Activated effector memory CD4-positive, alpha-beta T cell treated with anti-CD3 and anti-CD28 coated beads, Interleukin-2, amount 50 U/mL, for 16 hours (primary cell): ENCODE measurements at places on chromosomes 6 and 20.
A peak's percentile ranks its signal among the peaks of the same experiment; 100 is the strongest.

DNA sequence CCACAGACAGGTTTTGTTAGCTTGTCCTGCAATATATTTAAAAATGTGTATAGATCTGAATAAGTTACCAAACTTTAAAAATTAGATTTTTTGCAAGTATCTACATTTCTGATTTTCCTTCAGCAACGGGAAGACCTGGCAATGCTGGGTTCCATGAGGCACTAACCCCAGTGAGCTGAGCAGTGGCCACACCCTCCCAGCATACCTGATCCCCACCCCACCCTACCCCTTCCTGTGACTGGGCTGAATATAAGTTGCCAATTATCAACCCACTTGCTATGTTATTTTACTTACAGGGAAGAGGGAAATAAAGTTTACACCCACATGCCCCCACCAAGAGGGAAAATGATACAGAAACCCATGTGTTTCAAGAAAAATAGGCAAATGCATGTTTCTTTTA is 70.3 kb upstream of the RALGAPA2 start:
- DNase-seq, result no peak

DNA sequence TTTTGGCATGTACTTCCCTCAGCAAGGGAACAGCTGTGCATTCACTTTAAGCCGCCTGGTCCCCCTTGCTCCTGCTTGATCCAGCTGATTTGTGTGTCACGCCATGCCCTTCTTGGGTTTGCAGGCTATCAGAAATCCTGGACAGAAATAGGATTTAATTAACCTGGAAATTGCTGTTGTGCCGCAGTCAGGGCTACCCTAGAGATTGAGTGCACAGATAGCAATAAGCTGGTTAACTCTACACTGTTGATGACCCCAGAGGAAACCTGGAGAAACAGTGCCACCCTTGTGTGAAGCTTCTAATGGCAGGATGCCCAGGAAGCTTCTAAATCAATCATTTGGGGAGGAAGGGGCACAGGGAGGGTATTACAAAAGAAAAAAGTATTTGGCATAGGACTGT is 199.0 kb downstream of the JARID2 start:
- no peak for DNase-seq

- DNase-seq, result no peak
Measured at GRCh38 chr20:34124469-34125249, 12.6 kb upstream of the EIF2S2 start.

DNA sequence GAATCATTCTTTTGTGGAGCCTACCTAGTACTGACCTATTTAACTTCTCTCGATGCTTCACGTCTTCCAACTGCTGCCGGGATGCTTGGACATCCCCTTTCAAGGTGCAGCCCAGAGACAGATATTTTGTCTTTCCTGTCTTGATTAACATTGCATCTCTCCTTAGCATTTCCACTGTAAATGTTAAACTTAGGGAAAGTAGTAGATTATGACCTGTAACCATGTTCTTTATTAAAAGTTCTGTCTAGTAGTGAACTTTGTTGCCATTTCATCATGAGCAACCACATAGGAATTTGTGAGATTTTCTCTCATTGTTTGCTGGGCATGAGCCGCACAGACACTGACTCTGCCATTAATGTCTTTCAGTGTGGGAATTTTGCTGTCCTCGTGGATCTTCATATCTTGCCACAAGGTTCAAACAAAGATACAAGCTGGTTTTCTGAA is 117.9 kb downstream of the JAG1 start:
- DNase-seq, result no peak

GRCh38 chr6:140253096-140253495 is 878.6 kb upstream of the CITED2 start:
- no peak for DNase-seq

- DNase-seq, result no peak
Measured at GRCh38 chr6:19410481-19410880, 426.7 kb upstream of the ID4 start.

- DNase-seq, result no peak
Measured at GRCh38 chr6:14785493-14785790, 460.4 kb upstream of the JARID2 start.

- DNase-seq, result no peak
Measured at GRCh38 chr6:96872976-96873375, 24.7 kb downstream of the NDUFAF4 start.

GRCh38 chr6:170095273-170095981 is 195.5 kb downstream of the DLL1 start:
- DNase-seq, result peak; percentile 51

- no peak for DNase-seq
Measured at GRCh38 chr6:65719101-65719500, 12.1 kb upstream of the EYS start.

DNA sequence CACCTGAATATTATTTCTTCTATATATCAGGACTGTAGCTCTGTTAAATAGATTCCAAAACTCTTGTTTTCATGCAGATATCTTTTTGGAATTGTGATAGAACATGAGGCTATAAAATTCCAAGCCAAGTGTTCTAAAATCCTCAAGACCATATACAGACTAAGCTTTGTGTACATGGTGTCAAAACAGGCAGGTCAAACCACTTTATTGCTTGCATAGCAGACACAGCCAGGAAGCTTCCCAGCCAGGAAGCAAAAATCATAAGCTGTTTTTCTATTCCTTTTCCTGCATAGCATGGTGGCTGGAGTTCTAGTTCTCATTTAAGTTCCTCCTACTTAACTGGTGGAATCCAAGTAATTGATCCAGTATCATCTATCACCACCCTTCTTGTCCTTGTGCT is 353.3 kb downstream of the PAX1 start:
- DNase-seq, result no peak

GRCh38 chr6:24915641-24916040 is 20.1 kb downstream of the RIPOR2 start:
- DNase-seq, result no peak

GRCh38 chr20:60505423-60505822 is 547.2 kb downstream of the CDH26 start:
- no peak for DNase-seq
